ENCODE measurements at places on chromosomes 5 and 9. TPM values are rescaled to one million over a fixed set of nuclear protein-coding genes. Genes with fewer than 3 reads are reported as not detected.

The LRRC14B gene
- total RNA-seq, result not detected

The PDE8B gene
- total RNA-seq, result 2.3 TPM

The LECT2 gene
- not detected for total RNA-seq

The RIOK2 gene
- 18.8 TPM for total RNA-seq

DNA sequence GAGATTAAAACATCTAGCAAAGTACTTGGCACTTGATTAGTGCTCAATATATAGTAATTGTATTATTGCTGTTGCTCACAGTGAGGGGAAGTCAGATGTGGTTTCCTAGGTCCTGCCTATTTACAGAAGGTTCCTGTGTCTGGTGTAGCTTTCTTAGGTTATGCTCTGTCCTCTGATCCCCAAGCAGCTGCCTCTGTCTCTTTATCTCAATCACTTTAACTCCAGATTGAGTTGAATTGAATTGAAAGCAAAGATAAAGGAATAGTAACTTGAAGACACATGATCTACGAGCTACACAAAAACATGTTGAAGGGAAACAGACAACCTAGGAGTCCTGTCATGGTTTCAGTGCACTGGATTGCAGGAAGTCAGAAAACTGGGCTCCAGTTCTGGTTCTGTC lies 113.9 kb upstream of the ADAMTSL1 start:
- no peak for DNase-seq

DNA sequence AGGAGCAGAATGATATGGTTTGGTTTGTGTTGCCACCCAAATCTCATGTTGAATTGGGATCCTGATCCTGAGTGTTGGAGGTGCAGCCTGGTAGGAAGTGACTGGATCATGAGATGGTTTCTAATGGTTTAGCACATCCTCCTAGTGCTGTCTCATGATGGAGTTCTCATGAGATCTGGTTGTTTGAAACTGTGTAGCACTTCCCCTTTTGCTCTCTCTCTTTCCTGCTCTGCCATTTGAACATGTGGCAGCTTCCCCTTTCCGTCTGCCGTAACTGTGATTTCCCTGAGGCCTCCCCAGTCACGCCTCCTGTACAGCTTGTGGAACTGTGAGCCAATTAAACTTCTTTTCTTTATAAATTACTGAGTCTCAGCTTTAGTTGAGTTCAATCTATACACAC lies 756.8 kb upstream of the CDH6 start:
- no peak for DNase-seq
